Activated naive CD8-positive, alpha-beta T cell treated with anti-CD3 and anti-CD28 coated beads, Interleukin-2, amount 10 ng/mL, durations not matched to agents 7 days and 5 days (primary cell): ENCODE measurements at places on chromosomes 2 and 18.

DNA sequence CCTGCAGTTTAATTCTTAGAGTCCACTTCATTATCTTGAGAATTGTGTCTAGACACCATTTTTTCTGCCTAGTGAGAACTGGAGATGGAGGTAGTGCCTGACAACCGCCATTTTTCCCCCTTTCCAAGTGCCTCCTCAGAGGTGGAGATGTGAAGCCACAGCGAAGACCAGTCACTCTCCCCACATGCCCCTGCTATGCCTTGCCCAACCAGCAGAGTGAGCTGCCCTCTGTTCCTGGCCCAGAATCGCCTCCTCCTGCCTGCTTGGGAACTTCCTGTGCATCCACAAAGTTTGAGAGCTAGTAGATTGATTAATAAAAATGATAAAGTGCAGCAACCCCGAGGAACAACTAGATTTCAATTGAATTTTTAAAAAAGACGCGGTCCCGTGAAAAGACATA lies 123.3 kb downstream of the CLIP4 start:
- no peak for DNase-seq

GRCh38 chr2:4588606-4589005 lies 885.2 kb downstream of the DCDC2C start:
- no peak for DNase-seq

- DNase-seq, result no peak
These were observed 216.9 kb downstream of the ARHGAP15 start for GRCh38 chr2:143345887-143346787.

DNA sequence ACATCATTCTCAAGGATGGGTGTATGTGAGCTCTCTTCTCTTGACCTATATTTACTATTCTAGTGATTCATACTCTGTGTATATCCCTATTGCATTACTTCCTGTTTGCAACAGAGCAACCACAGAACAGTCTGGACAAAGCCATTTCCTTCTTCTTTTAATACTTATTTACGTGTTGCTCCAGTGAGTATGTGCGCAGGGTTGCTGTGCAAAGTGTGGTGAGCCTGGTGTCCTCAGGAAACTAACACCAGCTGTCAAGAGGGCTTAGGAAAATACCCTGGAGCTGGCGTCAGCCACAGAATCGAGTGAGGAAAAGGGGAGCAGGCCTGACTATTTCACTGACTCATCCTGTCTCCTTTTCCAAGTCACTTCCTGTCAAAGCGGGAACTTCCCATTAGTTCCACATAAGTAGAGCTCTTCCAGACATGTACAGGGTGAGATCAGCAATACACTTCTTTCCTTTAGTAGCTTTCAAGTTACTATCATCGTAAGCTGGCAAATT lies 214.1 kb upstream of the COPS8 start:
- no peak for DNase-seq

DNA sequence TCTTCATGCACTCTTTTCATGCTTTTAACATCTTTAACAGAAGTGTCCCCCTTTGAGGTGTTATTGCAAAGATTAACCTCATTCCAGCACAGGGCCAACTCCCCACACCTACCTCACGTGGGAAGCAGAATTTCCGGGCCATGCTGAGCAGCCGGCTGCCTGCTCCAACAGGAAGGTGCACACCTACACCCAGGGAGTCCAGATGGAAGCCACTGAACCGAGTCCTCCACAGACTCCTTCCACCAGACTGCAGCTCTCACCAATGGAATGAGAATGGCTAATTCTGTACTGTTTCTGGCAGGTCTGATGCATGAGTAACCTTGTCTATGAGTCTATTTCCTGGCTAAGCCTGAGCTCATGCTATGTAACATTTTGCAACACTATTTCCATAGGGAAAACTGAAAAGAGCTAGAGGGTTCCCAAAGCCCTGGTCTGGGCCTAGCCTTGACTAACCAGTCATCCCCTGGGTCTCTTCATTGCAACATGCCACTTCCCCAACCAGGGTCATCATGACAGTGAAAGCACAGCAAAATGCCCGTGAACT lies 11.0 kb downstream of the ERFE start:
- no peak for DNase-seq

- DNase-seq, result no peak
These were observed 257.9 kb downstream of the NDUFA10 start for GRCh38 chr2:239767021-239767905.

DNA sequence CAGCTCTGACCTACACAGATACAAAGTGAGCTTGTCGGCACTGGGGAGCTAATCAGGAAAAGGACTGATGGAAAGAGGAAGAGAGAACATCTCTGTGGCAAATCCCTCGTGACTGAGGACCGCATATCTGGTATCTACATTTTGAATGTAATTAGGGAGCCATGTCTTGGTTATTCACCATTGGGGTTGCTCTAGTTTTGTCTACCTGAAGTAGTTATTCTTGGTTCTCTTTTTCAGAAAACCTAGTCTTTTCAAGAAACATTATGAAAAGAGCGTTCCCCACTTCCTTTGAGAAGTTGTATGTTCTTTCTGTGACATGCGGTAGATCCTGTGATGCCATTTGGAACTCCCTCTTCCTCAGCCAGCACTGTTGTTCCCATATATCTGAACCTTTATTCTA lies 104.4 kb downstream of the DOCK10 start:
- DNase-seq, result no peak

DNA sequence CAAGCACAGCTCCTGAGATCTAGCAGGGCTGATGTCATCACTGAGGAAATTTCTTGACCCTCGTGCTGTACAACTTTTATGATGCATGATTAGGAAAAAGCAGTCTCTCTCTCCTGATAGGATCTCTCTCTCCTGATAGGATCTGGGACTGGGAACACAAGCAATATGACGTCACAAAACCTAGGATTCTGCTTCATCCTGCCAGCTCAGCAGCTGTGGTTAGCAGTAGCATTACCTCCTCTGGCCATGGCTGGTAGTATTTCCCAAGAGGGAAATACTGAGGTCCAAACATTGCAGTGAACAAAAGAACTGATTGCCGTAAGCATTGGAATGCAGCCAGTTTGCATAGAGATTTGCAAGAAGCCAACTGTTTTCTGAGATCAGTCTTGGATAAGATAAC lies 521.2 kb upstream of the POU3F3 start:
- no peak for DNase-seq

DNA sequence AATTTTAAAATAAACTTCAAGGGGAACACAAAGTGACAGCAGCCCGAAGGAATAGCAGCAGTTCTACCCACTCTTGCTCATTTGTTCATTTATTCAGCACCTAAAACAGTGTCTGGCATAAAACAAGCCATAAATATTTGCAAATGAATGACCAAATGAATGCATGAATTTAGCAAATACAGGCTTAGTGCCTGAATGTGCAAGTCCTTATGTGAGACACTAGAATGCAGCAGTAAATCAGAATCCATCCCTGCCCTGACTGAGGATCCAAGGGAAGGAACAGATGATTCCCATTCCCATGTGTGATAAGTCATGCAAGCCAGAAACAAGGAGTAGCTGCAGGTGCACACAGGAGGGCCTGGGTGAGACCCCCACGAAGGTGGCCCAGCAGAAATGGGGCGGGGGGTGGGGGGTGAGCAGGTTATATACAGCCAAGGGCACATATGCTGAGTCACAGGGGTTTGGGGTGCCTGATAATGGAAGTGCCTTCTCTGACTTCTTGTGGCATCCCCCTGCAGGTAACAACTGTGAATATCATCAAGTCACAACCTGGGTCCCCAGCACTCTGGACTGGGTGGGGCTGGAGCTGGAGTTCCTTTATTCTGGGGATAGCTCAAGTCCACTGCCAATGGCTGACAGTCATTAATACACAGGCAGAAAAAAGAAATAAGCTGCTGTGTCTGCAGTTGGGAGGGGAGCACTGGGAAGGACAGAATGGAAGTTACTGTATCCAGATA lies 311.9 kb downstream of the TXNL1 start:
- DNase-seq, result no peak

- no peak for DNase-seq
These were observed 25.1 kb upstream of the ME2 start for GRCh38 chr18:50853863-50854271.

GRCh38 chr2:16073471-16073870 lies 133.1 kb downstream of the MYCN start:
- no peak for DNase-seq

DNA sequence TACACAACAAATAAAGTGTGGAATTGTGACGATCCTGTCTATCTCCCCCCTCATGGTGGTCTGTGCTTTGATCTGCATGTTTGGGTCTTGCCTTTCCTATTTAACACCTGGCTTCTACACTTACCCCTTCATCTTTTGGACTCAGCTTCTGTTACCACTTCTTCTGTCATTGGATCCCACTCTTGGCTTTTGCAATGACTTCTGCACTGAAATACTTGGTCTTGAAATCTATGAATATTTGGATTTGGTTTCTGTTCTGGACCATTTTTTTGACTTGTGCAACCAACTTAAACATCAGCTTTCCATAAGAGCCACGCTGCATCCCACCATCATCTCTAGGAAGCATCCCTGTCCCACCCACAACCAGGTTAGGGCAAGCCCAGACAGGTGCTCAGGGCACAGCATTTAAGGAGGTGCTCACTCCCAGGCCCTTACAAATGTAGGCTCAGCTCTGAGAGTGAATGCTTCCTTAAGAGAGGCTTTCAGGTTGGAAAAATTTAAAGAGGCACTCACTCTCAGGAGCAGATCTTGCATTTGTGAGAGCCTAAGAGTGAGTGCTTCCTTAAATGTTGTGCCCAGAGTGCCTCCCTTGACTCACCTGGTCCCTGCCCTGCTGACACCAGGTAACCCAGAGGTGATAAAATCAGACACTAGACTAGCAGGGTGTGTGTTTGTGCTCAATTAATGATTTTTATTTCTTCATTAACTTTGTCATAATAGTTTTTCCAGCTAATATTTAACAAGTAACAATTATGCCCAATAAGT lies 124.5 kb upstream of the SH3BP4 start:
- DNase-seq, result no peak

GRCh38 chr2:216698895-216699294 lies 3.5 kb upstream of the IGFBP5 start:
- DNase-seq, result no peak

DNA sequence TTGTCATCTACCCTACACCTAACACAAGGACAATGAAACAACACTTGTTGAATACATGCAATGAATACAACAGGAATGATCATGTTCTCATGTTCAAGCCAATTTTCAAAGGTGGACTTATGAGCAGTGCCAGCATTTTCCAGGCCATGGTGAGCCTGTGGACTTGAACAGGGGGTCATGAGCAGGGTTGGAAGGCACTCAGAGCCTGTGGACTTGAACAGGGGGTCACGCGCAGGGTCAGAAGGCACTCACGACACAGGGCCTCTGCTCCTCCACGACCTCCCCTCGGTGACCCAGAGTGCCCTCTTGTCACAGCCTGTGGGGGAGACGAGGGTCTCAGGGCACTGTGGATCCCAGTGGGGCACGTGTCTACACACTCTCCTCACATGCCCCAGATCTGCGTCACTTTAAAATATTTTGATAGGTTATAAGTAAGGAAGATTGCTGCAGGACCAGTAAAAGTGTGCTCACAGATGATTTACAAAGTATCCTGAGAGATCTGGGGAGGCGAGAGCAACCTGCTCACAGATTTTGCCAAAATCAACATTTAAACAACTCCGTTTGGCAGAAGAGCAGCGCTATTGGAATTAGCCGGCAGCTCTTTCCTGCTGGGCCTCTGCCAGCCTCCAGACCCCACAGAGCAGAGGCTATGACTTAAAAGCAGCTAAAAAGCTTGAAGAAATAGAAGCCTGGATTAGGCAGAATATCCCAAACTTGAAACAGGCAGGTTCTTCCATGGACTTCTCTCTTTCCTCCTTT lies 121.9 kb downstream of the TMEM18 start:
- DNase-seq, result no peak

- DNase-seq, result no peak
These were observed 80.3 kb downstream of the INSIG2 start for GRCh38 chr2:118168615-118169014.

DNA sequence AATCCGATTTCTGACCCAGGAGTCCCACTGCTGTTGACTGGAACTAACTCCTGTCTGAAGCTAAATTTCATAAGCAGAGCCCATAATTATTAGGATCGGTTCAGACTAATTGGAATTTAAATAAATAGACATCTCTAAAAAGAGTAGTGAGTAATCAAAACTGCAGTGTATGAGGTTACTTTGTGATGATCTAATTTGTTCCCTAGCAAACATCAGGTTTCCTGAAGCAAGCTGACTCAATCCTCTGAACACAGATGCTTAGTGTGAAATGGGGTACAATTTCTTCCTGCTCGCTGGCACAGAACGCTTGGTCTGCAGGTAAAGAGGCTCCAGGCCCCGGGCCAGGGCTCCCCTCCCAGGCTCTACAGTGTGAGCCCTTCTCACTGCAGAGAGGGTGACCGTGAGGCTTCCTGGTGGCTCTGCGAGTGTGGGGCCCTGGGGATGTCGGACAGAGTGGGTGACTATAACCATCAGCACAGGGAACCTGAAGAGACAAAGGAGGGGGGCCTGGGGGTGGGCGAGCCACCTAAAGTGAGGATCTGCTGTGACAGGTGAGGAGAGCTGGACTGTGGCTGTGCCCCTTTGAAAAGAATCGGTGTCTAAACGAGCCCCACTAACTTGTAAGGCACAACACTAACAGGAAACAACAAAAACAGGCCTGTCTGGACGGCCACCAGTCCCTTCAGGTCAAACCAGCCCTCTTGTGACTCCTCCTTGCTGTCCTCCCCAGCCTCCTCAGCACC lies 20.2 kb downstream of the CHST10 start:
- DNase-seq, result no peak

DNA sequence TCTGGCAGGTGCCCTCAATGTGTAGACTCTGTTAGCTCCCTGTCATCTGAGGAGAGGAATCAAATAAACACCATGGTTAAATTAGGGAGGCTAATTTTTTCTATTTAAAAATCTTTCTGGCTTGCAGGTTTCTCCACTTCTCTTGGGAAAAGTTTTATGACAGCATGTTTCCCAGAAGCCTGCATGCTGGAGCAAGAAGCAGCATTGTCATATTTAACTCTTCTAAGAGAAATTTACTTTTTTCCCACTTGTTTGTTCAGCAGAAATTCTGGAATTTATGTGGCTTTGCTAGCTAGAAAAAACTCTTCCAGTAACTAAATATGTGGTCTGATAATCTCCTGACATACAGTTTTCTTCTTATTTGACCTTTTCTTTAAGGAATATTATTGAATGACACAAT lies 230.5 kb downstream of the PARD3B start:
- no peak for DNase-seq

GRCh38 chr18:48441405-48441881 lies 32.3 kb upstream of the ZBTB7C start:
- DNase-seq, result no peak

GRCh38 chr2:74715880-74716279 lies 61.8 kb downstream of the SEMA4F start:
- DNase-seq, result no peak

GRCh38 chr2:69620870-69621269 lies 22.7 kb downstream of the AAK1 start:
- DNase-seq, result no peak

- DNase-seq, result no peak
These were observed 65.8 kb downstream of the RBMS1 start for GRCh38 chr2:160427629-160428404.

DNA sequence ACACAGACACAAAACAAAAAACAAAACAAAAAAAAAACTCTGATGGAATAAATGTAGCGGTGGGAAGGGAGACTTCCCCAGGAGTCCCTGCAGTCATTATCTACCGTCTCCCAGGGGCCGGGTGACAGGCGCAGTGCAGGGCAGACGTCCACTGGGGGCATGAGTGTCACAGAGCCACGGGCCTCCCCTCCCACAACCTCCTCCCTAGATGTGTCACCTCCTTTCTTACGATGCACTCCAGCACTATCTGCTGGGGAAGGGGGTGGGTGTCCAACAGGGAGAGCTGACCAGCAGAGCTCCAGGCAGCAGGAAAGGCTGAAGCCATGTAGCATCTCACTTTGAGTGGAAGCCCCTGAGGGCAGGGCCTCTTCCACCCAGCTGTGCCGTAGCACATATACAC lies 84.5 kb downstream of the LONRF2 start:
- no peak for DNase-seq
